CD4-positive, alpha-beta T cell treated with Interleukin-6 for 4 hours (primary cell): ENCODE measurements at places on chromosomes 7 and 10.

DNA sequence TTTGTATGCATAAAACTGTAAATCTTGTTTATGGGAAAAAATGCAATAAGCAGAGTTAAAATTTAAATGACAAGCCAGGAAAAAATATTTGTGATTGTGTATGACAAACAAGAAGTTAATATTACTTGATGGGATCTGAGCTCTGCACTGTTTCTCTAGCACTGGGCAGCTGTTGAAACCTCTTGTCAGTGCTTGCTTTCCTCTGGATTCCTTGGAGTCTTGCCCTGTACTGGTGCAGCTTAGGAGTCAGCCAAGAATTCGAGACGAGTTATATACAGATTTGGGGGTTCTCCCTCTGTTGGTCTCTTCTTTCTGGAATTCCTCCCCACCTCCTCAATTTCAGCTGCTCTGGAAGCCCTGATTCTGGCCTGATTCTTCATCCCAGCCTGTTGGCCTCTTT is 24.3 kb upstream of the OPN4 start:
- no peak for DNase-seq

DNA sequence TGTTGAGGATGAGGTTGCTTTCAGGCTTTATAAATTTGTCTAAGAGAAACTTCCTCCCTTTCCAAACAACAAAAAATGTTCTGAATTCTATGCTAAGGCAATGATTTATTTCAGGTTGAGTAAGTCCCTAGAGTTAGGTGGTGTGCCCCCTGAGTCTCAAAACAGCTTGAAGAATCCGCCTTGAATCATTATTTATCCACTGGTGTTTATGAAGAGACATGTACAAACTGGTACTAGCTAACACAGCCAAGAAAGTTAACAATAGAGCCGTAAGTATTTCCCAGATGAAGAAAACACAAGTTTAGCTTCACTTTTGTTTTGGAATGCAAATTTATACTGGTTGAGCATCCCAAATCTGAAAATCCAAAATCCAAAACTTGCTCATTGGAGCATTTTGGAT is 66.2 kb upstream of the SRPK2 start:
- DNase-seq, result no peak

GRCh38 chr10:102963756-102964025 is 45.6 kb downstream of the CNNM2 start:
- no peak for DNase-seq

GRCh38 chr7:117001283-117001682 is 48.0 kb downstream of the ST7 start:
- DNase-seq, result no peak

DNA sequence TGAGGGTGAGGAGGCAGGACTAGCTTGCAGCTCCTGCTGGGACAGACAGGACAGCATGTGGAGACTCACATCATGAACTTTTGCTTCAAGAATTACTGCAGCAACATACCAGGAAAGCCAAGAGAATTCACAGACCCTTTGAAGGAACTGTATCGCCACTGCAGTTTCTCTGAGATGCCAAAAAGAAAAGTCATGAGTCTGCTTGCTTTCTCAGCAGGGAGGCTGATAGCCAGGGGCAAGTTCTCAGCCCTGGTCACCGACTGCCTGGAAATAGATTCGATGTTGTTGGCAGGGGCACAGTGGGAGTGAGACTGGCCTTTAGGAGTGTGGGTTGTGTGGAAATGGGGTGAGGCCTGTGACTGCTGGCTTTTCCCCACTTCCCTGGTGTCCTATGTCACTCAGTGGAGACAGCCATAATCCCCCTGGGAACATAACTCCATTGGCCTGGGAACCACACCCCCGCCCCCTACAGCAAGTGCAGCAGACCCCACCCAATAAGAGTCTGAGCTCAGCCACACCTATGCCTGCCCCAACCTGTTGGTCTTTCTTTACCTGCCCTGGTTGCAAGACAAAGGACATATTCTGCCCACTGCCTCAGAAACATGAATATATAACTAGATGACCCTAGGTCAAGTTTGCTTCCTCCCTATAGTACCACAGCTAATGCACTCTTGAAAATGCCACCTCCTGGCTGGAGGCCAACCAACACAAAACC is 1.6 kb upstream of the SAMD9 start:
- no peak for DNase-seq
